CD8-positive, alpha-beta T cell (primary cell): ENCODE measurements at places on chromosomes 2 and 18.

- no peak for DNase-seq
These were observed 45.1 kb downstream of the COL5A2 start for GRCh38 chr2:189134485-189134884.

DNA sequence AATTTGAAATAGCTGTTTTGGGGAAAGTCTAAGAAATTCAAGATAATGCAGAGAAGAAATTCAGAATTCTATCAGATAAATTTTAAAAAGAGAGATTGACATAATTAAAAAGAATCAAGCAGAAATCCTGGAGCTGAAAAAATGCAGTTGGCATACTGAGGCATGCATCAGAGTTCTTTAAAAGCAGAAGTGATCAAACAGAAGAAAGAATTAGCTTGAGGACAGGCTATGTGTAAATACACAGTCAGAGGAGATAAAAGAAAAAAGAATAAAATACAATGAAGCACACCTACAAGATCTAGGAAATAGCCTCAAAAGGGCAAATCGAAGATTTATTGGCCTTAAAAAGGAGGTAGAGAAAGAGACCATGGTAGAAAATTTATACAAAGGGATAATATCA, 57.1 kb downstream of the CYTIP start:
- DNase-seq: no peak

DNA sequence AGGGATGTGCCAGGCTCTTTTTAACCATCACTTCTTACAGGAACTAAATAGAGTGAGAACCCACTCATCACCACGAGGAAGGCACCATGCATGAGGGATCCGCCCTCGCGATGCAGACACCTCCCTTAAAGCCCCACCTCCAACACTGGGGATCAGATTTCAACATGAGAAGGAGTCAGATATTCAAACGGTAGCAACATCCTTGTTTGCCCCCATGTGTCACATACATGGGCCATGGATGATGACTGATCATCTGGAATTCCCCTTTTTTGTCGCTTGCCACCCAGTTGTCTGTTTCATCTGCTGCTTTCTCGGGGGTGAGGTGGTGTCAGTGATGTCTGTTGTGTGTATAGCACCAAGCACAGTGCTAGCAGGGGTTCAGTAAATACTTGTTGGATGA, 57.9 kb downstream of the NCK2 start:
- DNase-seq: no peak

DNA sequence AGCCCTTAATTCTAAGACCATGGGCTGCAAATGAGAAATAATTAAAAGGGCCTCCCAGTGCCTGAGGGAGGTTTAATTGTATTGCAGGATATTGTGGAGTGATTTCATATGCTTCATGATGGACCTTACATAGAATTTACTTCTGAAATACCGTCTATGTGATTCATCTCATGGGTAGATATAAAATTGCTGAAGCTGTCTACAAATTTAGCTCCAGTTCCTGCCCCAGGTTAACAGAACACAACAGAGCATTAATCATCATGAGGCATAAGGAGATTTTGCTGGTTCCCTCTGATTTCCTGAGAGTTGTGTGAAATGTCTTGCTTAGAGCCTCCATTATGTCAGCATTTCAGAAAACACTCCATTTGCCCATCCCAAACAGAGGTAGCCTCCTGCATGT, 770 bp downstream of the UPP2 start:
- DNase-seq: no peak

DNA sequence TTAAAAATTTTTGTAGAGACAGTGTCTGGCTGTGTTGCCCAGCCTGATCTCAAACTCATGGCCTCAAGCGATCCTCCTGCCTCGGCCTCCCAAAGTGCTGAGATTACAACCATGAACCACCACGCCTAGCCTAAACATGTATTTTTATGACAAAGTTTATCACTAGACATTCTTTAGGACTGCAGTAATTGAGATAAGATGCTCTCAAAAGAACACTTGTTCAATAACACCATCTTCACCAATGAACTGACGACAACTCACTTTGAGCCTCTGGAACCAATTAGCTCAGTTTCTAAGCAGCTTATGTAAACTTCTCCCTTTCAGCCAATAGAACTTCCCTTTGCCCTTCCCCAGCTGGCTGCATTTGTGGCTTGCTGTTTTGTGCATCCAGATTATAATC, 15.3 kb upstream of the PPP4R1 start:
- no peak for DNase-seq

- no peak for DNase-seq
These were observed 139.6 kb downstream of the MAP2 start for GRCh38 chr2:209563453-209563852.

- DNase-seq: no peak
These were observed 66.7 kb downstream of the NDUFA10 start for GRCh38 chr2:239958473-239958765.

DNA sequence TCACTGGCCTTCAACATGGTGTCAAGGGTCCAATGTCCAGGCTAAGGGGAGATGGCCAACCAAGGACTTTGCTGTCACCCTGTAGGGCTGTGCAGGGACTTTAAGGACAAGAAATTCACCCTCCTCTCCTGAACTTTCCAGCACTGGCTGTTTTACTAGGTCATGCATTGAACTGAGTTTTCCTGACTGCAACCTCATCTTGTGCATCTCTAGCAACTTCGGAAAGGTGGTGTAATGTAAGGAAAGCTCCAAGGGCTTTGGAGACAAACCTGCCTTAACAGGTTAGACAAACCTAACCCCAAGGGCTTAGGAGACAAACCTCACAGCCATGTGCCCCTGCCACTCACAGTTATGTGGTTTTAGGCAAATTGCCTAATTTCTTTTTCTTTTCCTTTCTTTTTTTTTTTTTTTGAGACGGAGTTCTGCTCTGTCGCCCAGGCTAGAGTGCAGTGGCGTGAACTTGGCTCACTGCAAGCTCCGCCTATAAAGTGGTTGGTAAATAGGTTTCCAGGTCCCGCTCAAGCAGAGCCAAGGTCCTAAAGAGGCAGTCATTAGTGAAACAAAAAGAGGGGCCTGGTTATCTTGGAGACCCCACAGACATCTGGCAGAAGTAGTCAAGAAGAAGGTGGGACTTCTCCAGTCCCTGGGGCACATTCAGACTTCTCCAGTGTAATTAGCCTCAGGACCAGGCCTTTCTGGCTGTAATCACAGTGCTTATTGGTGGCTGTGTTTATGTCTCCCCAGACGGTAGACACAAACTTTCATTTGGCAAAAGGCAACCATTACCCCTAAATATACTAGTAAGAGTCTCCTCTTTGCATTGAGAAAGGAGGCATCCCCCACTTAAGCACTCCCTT, 37.6 kb upstream of the PMAIP1 start:
- DNase-seq: no peak

DNA sequence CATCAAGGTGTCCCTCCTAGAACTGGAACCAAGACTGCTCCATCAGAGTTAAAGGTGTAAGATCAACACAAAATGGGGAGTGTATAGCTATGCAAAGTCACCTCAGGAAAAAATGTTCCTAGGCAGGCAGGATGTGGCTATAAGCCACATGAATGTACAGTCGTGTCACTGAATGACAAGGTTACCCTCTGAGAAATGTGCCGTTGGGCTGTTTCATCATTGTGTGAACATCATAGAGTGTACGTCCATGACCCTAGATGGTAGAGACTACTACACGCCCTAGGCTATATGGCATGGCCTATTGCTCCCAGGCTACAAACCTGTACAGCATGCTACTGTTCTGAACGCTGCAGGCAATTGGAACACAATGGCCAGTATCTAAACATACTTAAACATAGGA, 24.5 kb downstream of the TYMS start:
- DNase-seq: peak; percentile 11

DNA sequence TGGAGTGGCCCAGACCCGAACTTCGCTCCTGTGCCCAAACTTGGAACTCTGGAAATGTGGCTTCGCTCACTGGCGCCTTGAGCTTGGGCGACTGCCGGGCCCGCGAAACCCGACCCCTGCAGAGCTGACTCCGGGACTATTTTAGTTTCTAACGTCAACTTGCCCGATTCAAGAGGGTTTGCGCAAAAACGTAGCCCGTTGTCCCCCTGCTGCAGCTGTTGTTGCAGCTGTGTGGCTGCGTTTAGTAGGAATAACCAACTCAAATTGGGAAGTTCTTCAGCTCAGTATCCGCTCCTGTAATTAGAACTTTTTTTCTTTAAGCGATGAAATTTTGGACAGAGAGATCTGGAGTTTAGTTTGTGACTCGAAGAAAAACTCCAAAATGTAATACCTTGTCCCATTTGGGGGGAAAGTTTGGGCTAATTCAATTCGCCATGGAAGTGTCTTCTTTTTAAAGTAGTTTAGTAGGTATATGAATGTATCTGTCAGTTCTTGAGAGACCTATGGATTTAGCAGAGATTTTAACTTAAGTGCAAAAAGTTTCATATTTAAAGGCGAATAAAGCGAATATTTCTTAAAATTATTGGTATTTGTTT, 559 bp downstream of the MYL12A start:
- DNase-seq: no peak

DNA sequence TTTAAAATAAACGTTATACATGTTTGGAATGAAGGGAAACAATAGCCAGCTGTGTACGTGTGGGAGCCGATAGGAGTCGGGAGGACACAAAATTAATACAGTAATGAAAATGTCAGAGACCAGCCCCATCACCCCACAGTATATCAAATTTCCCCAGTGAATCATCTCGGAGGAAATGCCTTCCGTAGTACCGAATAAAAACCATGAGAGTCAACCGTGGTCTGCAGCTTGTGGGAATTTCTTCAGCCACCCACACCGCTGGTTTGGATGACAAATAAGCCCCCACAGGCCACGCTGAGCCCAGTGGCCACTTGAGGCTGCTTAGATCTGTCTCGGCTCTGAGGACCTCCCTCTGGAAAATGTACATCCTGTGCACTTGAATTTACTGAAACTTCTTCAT, 133.7 kb downstream of the COL6A3 start:
- no peak for DNase-seq

- no peak for DNase-seq
These were observed 61.6 kb upstream of the SNTG2 start for GRCh38 chr2:888906-889566.
